ENCODE measurements at places on chromosomes 12 and 14.

DNA sequence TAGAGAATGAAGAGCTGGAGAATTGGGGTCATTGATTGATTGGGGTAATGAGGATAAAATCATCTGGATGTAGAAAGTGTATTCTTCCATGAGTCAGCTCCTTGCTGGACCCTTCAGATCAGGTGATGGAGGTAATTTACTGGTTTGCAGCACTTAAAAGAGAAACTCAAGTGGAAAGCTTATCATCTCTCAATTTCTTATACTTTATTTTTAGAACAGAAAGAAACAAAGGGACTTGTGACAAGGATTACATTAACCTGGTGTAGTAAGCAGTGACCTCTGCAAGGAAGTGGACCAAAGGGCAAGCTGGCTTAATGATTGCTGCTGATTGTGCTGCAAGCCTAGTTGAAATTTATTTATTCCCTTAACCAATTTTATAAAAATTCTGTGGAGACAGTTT, 405.0 kb downstream of the TRHDE start:
- DNase-seq = no peak

DNA sequence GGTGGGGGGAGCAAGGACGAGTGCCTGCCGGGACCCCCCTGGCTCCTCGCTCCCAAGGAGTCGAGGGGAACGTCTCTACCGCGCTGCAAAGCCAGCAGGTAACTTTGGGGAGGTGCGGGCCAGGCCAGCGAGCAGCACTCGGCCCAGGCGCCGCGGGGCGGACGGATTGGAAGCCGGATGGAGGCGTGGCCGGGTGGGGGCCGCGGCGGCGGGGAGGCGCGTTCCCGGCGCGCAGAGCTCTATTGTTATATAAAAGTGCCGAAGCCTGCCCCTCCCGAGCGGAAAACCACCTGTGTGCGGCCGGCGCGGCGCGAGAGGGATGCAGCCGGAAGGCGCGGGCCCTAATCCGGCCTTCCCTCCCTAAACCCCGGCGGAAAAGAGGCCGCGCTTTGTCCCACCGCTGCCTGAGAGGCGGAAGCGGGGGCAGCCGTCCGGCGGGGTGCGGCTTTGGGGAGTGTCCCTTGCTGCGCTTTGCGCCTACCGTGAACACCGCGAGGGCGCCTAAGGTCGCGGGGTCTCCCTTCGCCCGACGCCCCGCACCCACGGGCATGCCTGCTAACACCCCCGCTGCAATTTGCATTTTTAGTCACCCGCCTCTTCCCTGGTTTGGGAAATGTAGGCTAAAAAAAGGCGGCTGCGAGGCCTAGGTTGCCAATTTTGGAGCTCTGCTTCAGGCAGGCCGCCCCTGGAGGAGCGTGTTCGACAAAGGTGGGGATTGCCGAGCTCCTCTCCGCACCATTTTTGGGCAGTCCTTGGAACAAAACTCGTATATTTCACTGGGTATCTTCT, 1.7 kb upstream of the DUSP6 start:
- DNase-seq = peak; percentile 81

GRCh38 chr12:123856681-123857080, 94.6 kb downstream of the DNAH10 start:
- no peak for DNase-seq

- no peak for DNase-seq
Observed at GRCh38 chr14:66652525-66653106, 144.7 kb downstream of the GPHN start.

GRCh38 chr12:117985182-117985581, 16.4 kb upstream of the KSR2 start:
- no peak for DNase-seq

GRCh38 chr14:50023671-50024490, 92.5 kb downstream of the VCPKMT start:
- no peak for DNase-seq

DNA sequence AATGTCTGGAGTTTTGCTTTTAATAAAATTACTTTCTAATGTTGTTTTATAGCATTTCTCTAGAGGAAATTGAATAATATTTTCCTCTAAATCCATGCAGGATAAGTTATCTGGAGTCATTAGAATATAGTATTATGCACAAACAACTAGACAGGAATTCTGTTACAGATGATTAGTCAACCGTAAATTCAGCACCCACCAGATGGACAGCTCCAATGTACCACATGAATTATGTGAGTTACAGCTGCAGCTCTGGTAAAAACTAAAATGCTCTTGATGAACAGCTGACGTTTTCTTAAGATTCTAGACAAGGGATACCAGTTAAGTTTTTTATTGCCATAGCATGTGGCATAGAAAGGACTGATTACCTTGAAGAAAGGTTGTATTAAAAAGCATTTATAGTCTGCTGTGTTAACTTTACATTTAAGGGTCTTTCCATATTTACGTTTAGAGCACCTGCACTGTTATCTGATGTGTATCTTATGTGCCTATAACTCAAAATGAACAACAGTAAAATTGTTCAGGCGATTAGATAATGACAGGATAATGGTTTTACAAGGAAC, 321.4 kb upstream of the LRFN5 start:
- DNase-seq = no peak

DNA sequence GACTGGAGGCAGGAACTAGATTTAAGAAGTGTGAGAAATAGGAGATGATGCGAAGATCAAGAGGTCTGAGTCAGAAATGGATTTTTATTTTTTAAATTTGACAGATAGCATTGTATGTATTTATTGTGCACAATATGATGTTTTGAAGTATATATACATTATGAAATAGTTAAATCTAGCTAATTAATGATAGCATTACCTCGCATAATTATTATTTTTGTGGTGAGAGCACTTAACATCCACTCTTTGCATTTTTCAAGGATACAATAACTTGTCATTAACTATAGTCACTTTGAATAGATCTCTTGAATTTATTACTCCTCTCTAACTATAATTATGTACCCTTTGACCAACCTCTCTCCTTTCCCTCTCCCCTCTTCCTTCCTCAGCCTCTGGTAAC, 3.7 kb downstream of the SMOC1 start:
- DNase-seq = no peak

DNA sequence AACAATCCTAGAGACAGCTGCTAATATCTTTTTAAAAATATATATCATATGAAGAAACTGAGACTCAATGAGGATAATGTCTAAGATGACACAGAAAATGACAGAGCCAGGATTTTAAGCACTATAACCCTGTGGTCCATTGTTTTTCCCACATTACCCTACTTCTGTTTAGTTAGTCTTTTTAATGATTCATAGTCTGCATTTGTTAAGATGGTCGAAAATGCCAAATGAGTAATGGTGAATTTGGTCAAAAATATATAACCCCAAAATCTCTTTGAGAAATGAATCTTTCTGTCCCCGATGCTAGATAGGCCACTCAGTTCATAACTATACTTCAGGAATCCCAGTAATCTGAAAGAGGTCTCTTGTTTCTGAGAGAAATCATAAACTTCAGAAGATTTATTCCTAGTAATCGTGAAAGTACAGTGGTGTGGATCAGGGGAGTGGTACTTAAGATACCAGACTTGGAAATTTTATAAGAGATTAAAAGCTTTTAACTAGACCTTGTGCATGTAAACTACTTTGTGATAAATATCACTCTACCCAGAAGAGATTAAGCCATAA, 10.8 kb downstream of the RTRAF start:
- DNase-seq = no peak

- DNase-seq = peak; percentile 83
Observed at GRCh38 chr14:91417120-91417982, at the start of gene CCDC88C. Gene CCDC88C (minus strand): TSS chr14:91417820. CDS start chr14:91417690, 130 bp downstream.

DNA sequence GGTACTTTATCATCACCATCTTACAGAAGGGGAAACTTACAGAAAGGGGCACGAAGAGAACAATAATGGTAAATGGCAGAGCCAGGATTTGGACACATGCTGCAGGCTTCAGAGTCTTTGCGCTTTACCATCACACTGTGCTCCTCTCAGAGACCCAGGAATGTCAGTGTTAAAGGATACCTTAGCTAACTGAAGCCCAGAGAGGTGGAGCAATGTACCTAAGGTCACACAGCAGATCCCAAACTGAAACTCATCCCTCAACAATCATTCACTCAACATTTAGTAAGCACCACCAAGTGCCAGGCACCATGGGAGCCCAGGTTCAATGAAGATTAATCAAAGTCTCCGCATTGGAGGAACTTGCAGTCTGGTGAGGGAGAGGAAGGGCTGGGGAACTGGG, 8.0 kb upstream of the KRT78 start:
- DNase-seq = no peak

GRCh38 chr12:121279071-121279375, 17.5 kb downstream of the CAMKK2 start:
- no peak for DNase-seq

DNA sequence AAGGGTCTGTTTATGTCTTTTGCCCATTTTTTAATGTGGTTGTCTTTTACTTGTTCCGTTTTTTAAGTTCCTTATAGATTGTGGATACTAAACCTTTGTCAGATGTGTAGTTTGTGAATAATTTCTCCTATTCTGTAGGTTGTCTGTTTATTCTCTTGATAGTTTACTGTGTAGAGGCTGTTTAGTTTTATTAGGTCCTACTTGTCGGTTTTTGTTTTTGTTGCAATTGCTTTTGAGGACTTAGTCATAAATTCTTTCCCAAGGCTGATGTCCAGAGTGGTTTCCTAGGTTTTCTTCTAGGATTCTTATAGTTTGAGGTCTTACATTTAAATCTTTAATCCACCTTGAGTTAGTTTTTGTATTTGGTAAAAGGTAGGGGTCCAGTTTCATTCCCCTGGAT, 33.9 kb downstream of the SLC39A9 start:
- DNase-seq = no peak

DNA sequence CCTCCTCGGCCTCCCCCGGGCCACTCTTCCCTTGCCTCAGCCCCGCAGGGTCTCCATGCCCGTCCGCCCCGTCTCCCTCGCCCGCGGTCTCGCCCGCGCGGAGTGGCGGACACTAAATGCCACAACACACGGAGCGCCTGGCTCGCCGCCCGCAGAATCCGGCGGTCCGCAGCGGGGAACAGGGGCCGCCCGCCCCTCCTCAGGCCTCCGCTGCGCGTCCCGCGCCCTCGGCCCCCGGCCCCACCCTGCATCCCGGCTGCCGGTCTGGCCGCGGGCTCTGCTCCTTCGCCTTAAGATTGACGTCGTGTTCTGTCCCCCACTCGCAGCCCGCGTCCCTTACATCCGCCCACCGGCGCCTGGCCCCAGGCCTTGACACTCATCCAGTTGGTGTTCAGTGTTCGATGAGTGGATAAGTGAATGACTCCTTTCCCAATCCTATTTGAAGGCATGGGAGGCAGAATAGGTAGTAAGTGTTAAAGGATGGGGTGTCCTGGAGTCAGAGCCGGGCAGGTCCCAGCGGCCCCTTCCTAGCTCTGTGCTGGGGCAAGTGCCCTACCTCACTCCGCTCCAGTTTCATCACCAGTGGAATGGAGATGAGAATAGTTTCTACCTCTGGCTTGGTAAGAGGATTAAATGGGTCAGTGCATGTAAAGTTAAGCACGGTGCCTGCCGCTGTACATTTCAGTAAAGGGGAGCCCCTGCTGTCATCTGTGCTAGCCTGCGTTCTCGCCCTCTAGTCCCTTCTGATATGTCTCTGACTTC, 622 bp downstream of the TECPR2 start:
- DNase-seq = peak; percentile 40

DNA sequence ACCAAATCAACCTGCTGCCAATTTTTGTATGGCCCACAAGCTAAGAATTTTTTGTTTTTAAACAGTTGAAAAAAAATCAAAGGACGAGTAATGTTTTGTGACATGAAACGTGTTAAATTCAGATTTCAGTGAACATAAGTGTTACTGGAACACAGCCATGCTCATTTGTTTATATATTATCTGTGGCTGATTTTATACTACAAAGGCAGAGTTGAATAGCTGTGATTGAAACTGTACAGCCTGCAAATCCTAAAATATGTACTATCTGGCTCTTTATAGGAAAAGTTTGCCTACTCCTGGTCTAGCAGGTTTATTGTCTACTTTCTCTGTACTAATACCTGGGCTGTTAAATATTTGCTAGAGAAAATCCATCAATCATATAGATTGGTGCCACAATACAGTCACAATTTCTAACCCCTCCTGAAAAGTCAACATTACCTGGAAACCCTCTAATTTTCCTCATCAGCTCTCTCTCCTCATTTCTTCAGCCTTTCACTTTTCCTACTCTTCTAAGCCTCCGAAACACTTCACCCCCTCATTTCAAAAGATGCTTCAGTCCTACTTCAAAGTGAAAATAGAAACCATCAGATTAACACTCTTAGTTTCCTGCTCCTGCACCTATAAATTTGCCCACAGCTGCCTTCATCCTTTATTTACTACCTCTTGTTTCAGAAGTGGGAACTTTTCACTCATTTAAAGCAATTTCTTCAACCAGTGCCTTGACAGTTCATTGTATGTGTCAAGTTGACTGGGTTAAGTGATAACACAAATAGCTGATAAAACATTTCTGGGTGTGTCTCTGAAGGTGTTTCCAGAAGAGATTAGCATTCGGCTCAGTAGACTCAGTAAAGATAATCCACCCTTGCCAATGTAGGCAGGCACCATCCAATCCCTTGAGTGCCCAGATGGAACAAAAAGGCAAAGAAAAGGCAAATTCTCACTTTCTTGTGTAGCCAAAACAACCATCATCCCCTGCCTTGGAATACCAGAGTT, 18.0 kb upstream of the C2CD5 start:
- DNase-seq = no peak

DNA sequence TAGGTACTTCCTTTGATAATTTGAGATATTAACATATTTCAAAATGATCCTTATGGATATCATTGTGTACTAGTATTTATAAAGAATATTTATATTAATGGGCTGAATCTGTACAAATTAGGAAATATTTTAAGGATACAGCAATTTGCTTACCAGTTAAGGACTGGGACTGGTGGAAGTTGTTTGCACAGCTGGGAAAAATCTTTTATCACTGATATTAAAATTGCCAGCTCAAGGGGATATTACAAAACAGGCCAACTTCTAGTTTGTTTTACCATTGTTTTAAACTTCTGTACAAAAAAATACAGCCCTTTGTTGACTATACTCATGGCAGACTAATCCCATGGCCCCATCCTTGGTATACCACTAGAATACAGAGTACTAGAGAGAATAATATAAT, 133.2 kb upstream of the DDHD1 start:
- no peak for DNase-seq

GRCh38 chr12:105907982-105908381, 230.8 kb downstream of the NUAK1 start:
- no peak for DNase-seq

DNA sequence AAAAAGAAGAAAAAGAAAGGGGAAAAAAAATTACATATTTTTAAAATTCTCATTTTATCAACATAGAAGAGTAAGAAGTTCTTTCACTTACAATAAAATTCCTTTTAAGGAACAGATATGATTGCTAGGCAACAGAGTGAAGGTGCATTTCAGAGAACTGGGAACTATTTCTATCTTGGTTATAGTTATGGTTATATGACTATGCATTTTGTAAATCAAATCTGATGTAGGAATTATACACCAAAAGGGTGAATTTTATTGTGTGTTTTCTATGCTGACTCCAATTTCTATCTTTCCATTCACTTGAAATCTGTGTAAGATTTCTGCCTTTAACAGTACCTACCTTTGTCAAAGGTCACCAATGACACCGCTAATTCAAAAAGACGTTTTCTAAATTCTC, 50.1 kb downstream of the HNRNPC start:
- no peak for DNase-seq
